Osteocyte (in vitro differentiated cells): ENCODE measurements at places on chromosomes 13 and 19. TPM values are rescaled to one million over a fixed set of nuclear protein-coding genes. Genes with fewer than 3 reads are reported as not detected.

The DHRS12 gene
- 9.2 and 9.3 TPM in 2 replicates for total RNA-seq

The PSG6 gene
- not detected in 2 replicates for total RNA-seq

The CAPS gene
- 14.4 and 15.6 TPM in 2 replicates for total RNA-seq

DNA sequence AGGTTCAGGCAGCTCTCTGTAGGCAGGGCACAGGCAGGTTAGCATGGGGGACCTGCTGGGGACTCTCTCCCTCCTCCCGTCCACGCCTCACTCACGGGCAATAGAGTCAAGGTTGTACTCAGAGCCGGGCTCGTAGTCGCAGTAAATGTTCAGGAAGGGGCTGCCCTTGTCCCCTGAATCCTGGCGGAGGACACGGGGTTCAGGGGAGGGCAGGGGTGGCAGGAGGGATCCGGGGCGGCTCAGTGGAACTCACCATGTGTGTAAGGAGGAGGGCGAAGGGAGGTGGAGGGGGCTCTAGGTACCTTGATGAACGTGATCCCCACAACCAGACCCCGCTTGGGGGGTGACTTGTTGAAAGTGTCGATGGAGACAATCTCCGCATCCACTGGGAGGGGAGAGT, 819 bp downstream of the KPTN start:
- no peak for DNase-seq

DNA sequence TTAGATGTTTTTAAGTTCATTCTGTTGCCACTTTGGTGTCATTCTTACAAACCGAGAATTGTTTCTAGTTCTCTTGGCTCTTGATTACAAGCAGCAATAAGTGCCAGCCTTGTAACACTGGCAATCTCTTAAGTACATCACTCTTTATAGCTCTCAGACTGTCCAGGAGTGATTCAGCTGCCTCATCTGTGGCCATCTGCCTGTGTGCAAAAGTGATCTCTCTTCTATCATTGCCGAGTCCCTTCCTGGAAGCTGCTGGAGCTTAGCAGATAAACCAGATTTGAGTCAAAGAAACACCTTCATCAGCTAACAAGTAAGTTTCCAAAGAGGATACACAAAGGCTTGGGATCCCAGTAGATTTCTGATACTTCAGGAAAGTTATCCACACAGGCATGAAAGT, 23.2 kb downstream of the STOML3 start:
- no peak for DNase-seq

DNA sequence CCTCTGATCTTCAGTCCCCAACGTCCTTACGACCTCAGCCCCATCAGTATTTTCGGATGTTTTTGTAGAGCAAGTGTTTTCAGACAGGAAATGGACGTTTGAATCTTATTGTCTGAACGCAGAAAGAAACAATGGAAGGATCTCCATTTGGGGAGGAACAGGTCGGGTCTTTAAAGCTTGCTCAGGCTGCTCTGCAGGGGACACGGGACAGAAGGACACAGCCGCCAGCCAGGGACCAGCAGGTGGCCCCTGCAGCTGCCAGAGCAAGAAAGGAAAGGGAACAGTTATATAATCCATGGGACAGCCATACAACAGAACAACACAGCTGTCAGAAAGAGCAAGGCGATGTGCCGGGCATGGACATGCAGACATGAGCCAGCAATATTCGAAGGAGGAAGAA, 18.5 kb upstream of the IGLON5 start:
- no peak for DNase-seq

DNA sequence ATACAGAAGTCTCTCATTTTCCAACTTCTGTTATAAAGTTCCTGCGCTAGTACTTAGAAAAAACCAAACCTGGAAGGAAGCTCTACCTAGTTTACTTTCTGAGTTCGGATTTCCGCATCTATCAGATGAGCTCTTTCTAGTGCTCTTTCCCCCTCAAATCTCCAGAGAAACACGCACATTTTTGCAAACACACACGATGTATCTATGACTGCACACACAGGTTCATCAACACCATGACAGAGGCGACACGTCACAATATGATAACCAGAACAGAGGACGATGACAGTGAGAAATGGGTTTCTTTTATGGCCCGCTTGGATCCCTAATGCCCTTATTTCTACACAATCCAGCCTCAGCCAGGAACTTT, 629 bp upstream of the LRRC63 start:
- no peak for DNase-seq

- DNase-seq = no peak
These were observed 485.3 kb downstream of the UQCRFS1 start for GRCh38 chr19:28727480-28728159.

- no peak for DNase-seq
These were observed 515 bp upstream of the C19orf67 start for GRCh38 chr19:14086098-14086497.

DNA sequence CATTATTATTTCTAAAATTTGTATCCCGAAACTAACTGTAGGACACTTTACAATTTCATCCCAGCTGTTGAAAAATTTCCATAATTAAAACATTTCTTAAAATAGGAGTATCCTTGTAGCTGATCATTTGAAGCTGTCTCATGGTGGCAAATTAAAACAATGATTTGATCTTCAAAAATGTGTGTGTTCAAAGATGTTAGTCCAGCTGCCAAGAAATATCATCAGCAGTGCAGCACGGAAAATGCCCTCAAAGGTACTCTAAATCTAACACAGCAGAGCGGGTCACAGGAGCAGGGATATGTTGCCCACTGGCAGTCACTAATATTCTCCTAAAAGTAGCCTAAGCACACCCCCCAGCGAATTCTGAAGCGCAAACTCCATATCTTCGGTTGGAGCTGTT, 31.0 kb downstream of the KLF12 start:
- no peak for DNase-seq

DNA sequence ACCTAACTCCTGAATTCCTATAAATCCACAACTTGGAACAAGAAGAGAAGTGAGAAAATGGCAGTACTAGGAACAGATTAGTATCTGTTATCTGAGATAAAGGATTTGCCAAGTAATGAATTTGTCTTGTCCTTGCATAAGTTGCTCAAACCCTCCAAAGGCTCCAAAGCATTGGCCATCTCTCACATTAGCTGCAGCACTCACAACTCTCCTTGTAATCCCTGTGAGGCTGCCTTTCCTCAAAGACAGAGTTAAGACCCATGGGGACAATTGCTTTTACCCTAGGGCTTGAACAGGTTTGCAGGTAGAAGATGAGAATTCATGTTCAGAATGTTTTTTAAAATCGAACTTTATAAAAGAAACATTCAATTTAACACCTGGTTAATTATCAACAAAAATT, 1702.2 kb downstream of the EFNB2 start:
- DNase-seq = no peak

- DNase-seq = no peak
These were observed 7.6 kb downstream of the KATNAL1 start for GRCh38 chr13:30299786-30300185.

DNA sequence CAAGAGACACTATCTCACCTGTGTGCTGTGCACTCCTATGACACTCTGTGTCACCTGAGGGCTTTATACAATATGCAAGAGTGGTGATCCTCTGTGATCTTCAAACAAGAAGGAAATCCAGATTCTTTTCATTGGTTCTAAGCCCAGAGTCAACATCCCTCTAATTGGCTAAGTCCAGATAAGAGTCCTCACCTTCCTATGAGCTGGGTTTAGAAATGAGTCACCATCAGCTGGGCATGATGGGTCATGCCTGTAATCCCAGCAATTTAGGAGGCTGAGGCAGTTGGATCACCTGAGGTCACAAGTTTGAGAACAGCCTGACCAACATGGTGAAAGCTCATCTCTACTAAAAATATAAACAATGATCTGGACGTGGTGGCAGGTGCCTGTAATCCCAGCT, 144.4 kb downstream of the ZNF675 start:
- no peak for DNase-seq

DNA sequence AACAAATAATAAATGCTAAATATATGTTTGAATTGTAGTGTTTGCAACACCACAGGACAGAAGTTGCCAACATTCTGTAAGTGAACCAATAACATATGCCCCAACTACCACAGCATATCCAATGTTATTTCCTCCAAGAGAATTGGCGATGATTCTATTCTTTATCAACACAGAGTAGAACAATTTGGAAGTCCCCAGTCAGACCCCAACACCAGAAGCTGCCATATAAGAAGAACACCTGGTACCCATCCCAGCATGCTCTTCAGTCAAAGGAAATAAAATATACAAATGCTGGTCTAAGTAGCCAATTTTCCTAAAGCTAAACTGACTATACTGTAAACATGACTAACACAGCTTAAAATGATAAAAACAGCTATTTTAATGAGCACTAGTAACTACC, 145.7 kb downstream of the KLF12 start:
- no peak for DNase-seq

DNA sequence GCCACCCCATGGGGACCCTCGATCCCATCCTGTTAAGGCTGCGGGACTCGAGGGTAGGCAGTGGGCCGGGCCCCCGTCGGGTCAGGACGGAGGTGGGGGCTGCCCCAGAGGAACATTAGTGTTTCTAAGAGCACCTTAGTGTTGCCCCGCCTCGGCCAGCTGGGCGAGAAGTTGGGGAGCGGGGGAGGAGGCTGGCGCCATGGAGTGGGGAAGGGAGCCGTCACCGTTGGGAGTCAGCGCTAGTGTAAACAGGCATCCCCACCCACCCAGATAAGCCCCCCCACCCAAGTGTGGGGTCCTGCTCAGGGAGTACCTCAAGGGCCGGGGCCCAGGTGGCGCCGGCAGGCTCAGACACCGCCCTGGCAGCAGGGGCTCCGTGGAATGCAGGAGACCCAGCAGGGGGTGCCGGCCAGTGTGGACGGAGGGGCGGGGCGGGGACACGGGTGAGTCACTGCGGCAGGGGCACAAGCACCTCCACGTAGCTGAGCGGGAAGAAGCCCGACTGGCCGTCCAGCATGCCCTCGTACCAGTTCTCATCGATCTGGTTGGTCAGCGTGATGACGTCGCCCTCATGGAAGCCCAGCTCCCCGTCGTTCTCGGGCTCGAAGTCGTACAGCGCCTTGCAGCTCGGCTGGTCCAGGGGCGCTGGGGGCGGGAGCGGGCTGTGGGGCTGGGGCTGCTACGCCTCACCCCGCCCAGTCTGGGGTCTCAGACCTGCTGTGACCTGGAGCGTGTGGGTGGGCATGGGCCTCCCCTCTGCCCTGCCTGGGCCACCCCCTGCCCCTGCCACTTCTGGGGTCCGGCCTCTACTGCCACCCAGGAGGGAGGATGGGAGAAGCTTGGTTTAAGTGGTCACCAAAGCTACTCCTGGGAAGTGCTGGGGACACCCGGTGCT, 18.0 kb downstream of the MPND start:
- DNase-seq = no peak
